ENCODE measurements at places on chromosomes 12 and 14.

DNA sequence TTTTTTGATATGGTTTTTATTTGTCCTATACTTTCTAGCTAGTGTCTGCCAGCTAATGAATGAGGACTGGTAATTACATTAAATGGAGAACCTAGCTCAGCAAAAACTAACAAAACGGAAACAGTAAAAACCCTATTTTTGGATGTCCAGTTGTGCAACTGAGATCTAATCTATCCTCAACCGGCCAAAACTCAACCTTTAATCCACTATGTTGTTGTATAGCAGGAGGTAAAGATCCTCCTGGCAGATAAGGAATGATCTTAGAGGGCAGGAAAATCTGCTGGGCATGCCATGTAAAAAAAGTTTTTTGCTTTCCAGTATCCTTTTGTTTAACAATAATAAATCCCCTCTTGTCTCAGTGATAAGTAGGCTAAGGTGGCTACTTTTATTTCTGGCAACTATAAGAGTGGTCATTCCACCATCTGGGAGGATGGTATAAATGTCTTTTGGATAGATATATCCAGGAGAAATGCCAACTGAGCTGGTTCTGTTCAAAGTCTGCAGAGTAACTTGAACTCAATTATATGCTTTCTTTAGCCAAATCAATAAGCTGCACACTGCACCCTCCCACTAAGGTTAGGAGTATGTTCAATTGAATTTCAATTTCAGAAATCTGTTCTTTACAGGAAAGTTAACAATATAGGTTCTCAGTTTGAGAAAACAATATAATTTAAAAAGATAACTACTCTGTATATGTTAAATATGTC is 40.1 kb downstream of the WASHC3 start:
- DNase-seq, result no peak

DNA sequence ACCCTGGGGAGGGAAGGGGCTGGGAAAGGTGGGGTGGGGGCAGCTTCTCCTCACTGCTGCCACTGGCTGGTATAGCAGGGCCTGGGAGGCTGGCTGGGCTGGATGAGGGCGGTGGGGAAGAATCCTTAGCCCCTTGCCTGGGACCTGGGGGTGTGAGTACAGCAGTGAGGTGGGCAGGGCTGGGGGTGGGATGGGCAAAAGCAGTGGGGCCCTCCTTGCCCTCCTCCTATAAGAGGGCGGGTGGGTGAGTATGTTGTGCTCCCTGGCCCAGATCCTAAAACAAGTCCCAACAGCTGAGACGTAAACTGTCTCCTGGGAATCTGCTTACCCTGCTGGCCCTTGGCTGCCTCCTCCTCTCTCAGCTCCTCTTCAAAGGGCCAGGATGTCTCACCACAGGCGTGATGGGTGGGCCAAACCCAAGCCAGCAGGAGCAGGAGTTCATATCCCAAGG is 2.2 kb downstream of the NCKAP5L start:
- no peak for DNase-seq

DNA sequence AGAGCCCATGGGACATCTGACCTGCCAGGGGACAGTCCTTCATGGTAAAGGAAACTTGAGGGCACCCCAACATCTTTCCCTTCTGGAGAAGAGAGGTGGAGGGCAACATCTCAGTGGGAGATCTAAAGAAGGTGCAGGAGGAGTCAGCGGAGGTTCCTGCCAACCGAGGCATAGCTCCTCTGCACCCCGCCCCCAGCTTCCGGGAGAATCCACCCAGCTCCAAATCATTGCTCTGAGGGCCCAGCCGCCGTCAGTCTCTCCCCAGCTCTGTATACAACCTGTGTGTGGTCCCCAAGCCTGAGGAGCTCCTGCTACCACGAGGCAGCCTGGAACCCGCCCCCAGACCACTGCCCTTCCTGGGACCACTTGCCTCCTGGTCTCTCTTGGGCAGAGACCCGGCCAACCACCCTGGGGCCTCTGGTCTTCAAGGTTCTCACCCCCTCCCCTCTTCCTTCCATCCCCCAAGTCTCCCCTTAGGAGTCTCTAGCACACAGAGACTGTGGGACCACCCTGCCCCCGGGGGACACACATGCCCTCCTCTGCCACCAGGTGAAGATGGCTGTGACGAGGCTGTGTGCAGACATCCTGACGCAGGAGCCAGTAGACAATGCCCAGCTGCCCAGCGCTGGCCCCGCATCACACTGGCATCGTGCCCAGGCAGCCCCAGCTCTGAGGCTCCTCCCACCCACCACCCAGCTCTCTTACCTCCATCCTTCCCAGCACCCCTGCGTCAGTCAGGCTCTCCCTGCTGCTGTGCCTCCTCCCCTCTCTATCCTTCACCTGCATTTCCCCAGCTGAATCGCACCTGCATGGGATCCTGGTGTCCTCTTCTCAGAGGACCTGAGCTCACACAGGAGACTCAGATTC is 13.0 kb upstream of the NUDT14 start:
- no peak for DNase-seq

- no peak for DNase-seq
These were observed 168.3 kb downstream of the CACNA1C start for GRCh38 chr12:2221030-2221621.

DNA sequence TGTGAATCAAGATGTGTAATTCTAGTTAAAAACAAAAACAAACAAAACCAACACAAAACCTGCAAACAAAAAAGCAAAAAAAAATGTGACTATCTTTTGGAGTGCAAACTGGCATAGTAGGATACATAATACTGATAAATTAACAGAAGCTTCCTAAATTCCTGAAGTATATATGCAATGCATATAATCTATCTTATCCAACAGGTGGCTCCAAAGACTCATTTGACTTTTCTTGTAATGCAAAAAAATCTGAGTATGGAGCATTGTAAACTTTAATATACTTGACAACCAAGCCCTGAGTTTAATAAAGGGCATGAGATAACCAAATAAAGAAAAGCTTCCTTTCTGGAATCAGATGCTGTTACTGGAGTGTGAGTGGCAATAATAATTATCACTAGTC is 1003.6 kb downstream of the FSCB start:
- no peak for DNase-seq

DNA sequence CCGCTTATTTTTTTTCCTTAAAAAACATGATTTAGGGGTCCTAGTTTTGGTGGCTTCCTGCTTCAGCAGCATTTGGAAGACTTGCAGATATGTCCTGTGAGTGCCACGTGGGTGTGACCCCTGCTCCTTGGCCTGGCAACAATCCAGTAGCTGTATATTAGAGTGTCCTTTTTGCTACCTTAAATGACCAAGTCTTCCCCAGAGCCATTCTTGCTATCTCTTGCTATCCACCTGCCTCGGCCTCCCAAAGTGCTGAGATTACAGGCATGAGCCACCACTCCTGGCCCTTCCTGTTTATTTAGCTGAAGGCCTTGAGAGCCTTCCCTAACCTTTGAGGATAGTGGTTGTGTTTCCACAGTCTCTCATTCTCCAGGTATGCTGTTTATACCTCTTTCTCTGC is 17.0 kb downstream of the TPCN1 start:
- peak; percentile 67 for DNase-seq

DNA sequence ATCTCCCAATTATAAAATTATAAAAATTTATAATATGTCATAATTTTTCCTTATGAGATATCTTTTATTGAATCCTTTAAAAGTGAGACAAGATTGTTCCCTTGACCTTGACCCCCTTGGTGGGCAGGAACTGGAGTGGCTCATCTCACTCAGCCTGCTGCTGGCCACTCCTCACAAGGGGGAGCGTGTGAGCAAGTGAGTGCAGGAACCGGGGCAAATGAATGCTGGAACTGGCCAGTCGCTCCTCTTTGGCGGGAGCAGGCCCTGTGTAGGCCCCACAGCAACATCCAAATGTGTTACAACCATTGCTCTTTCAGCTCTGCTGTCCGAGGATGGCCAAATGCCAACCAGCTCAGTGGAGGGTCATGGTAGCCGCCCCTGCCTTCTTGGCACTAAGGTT is 178.8 kb downstream of the ETNK1 start:
- no peak for DNase-seq

- no peak for DNase-seq
These were observed 86.7 kb downstream of the CALM1 start for GRCh38 chr14:90483571-90483974.

GRCh38 chr14:74886001-74886400 is 4.3 kb downstream of the DLST start:
- no peak for DNase-seq

DNA sequence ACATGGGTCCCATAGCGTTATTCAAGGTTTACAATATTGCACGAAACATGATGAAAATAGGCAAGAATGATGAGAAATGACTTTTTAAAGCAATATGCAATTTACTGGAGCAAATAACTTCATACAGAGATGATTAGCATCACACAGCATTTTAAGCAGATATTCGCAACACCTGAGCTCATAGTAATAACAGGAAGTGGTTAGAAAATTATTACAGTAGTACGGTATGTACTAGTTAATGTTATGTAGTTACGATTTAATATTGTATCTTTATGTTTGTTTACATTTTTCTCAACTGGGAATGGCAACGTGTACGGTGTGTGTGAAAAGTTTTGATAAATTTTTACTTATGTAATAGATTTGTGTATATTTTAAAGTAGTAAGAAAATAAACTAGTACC is 102.6 kb downstream of the OSBPL8 start:
- no peak for DNase-seq

- DNase-seq, result no peak
These were observed 398.8 kb downstream of the FOXG1 start for GRCh38 chr14:29165431-29165830.

DNA sequence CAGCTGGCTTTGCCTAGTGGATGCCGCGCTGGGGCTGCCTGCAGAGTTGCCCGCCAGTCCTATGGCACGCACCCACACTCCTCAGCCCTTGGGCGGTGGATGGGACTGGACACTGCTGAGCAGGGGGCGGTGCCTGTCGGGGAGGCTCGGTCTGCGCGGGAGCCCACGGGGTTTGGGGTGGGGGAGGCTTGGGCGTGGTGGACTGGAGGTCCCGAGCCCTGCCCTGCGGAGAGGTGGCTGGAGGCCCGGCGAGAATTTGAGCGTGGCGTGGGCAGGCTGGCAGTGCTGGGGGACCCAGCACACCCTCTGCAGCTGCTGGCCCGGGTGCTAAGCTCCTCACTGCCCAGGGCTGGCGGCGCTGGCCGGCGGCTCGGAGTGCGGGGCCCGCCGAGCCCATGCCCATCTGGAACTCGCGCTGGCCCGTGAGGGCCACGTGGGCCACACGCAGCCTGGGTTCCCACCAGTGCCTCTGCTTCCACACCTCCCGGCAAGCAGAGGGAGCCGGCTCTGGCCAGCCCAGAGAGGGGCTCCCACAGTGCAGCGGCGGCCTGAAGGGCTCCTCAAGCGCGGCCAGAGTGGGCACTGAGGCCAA is 68.1 kb downstream of the ETNK1 start:
- DNase-seq, result no peak

GRCh38 chr12:102474438-102475064 is 5.8 kb downstream of the IGF1 start:
- DNase-seq, result no peak
